ENCODE measurements at places on chromosomes 4 and X. TPM values are rescaled to one million over a fixed set of nuclear protein-coding genes. Genes with fewer than 3 reads are reported as not detected.

Gene HEPH
- total RNA-seq: not detected

Gene NEK1
- total RNA-seq: 2.5 TPM

Gene TMEM164
- total RNA-seq: 79.3 TPM

Gene HTN1
- not detected for total RNA-seq

Gene NLGN3
- total RNA-seq: 1.3 TPM

Gene QRFPR
- total RNA-seq: not detected

Gene RGN
- total RNA-seq: not detected

Gene GPR78
- not detected for total RNA-seq

Gene HMX1
- total RNA-seq: 0.16 TPM

Gene BBS12
- 3.3 TPM for total RNA-seq

Gene TCEAL6
- total RNA-seq: not detected

Gene SLBP
- total RNA-seq: 66.8 TPM

Gene ACE2
- 0.11 TPM for total RNA-seq

Gene F8A2
- not detected for total RNA-seq

Gene NSG1
- 4.0 TPM for total RNA-seq

Gene OPN1MW
- not detected for total RNA-seq

Gene NDUFB11
- total RNA-seq: 165 TPM

Gene MAGEA2
- not detected for total RNA-seq

Gene PDCL2
- not detected for total RNA-seq

Gene HELT
- not detected for total RNA-seq

Gene HPSE
- 1.3 TPM for total RNA-seq

Gene CXorf65
- not detected for total RNA-seq

Gene KIT
- not detected for total RNA-seq

Gene SLC6A14
- total RNA-seq: not detected

Gene FAM13A
- 6.6 TPM for total RNA-seq

Gene MAGEA10
- not detected for total RNA-seq

Gene PDK3
- 5.4 TPM for total RNA-seq

Gene SSX4B
- total RNA-seq: not detected

Gene ZNF157
- 0.07 TPM for total RNA-seq

Gene RS1
- not detected for total RNA-seq

Gene SPATA4
- 0.22 TPM for total RNA-seq

Gene PCDH11X
- not detected for total RNA-seq

Gene FGF5
- total RNA-seq: 0.32 TPM

Gene CABS1
- total RNA-seq: not detected

Gene ZFP92
- total RNA-seq: 0.60 TPM

Data from A549 treated with ZK216348 at 1 μM for 4 hours (cell line).